ENCODE measurements at places on chromosomes 7 and 10.

DNA sequence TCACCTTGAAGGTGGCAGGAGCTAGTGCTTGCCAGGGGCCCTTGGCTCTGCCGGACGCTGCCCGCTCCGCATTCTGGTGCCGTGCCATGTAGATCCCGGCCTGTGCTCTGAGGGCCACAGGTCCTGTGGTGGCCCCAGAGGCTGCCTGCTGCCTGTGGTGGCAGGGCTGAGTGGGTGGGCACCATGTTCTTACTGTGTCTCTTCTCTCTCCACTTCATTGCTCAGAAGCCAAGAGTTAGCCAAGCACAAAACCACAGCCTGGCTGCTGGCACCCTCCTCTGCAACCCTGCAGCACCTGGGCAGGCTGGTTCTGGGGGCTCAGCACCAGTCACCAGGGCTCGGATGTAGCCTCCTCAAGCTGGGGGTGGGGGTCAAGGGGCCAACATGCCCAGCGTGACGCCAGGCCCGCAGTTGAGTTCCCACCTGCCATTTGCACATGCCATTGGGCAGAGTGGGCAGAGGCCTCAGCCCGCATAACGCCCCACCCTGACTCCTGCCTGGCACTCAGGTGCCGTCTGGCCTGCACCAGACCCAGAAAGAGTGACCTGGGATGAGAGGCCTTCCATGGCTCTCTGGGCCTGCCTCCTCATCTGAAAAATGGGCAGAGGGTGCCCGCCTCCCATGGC, 16.3 kb downstream of the ZMIZ1 start:
- no peak for DNase-seq

DNA sequence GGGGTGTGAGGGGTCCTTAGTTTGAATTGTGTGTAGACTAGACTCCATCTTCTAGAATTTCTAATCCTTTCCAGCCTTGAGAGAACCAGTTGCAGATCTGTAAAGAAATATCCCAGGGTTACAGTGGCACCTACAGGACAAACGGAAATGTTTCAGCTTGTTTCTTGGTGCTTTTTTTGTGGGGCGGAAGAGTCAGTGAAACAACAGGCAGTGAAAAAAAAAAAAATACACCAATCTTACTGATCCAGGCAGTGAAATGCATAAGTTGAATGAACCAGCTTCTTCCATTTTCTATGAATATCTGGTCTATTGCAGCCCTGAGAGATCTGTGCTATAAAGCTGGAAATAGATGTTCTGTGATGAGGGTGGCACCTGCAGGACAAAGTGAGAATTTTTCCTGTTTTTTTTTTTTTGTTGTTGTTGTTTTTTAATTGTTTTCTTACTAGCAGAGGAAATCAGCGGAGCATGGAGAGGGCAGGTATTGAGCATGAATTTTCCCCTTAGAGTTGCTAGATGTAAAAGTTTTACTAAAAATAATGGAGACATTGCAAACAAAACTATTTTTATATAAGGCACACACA, 81.9 kb upstream of the DYNC1I1 start:
- DNase-seq: peak; percentile 40

DNA sequence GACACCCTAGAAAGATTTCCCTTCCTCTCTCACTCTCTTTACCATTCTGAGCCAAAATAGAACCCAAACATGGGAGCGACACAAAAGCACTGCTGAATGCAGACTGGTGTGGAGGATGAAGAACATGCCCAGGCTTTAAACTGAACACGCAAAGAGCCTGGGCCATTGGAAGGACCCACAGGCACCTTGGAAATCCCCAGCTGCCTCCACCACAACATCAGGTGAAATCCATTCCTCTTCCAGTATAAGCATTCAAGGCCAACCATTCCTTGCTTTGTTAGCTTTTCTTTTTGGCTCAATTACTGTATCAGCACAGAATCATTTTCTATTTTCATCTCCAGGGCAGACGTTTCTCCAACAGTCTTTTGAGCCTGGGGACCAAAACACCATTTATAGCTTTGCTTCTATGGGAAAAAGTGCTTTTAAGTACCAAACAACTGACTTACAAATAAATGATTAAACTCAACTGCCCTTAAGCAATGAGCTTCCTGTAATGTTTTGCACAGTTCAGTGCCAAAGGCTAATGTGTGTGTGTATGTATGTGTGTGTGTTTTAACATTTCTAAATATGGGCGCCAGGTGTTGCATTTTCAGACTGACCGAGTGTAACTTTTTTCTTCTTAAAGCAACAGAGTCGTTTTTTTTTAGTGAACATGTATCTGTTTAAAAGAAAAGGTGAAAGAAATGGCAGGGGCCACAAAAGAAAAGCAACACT, 16.2 kb upstream of the BLNK start:
- peak; percentile 53 for DNase-seq

GRCh38 chr7:128427289-128427891, 17.6 kb upstream of the IMPDH1 start:
- DNase-seq: peak; percentile 37

- no peak for DNase-seq
Observed at GRCh38 chr7:139725858-139726484, 51.8 kb downstream of the HIPK2 start.

DNA sequence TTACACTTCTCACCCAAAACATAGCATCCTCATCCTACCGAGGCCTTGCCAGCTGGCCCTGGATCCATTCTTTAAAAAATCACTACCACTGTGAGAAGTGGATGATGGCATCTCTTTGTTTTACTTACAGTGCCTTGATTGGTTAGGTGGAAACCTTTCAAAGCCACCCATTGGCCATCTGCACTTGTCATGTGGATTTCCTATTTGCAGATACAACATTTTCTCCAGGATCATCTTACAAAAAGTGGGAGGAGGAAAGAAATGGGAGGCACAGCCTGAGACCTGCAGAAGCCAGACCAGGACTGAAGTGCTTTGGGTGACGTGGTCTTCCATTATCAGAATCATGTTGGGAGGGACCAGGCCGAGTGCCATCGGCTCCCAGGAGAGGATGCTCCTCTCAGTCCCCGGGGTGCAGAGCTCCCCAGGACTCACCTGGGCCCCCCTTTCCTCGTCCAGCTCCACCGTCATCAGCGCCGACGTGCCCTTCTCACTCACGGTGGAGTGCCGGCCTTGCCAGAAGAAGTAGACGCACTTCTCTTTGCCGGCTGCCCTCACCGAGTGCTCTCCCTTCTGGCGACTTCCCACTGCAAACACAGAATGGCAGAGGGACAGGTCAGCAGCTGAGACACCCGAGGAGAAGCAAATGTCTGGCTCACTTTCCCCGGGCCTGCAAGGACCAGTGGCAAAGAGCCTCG, 161.2 kb downstream of the SVIL start:
- DNase-seq: no peak

DNA sequence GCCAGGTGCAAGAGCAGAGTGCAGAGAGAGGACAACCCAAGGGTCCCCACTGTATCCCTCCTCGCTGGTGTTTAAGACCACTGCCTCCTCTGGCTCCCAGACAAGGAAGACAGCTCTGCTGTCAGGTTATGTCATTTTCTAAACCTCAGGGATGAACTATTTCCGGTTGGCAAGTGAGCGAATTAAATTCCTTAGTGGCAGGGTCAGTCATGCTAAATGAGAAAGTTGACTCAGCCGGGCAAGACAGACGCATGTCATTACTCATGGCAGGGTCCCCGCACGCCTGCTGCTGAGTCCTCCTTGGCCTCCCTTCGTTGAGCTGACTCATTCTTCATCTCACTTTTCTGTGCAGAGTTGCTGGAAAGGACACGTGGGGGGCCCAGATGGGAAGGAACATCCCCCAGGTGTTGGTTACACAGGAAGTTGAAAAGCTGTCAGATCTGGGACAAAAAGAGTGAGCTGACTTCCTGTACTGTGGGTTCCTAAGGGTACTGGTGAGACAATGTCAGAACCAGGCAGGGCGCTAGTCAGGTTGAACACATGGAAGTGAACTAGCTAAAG, 47.1 kb upstream of the UCN3 start:
- DNase-seq: peak; percentile 94

DNA sequence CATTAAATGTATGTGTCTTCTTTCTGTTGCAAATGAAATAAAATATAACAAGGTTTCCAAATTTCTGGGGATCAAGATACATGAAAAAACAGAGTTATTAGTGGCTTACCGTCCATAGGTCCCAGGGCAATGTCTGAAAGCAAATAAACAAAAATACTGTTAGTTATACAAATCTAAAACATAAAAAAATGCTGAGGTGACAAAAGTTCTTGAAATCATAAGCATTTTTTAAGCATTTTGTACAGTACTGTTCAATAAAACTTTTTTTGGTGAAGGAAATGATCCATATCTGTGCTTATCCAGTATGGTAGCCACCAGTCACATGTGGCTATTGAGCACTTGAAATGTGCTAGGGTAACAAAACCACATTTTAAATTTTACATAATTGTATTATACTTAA, 158.6 kb upstream of the TARP start:
- DNase-seq: no peak

DNA sequence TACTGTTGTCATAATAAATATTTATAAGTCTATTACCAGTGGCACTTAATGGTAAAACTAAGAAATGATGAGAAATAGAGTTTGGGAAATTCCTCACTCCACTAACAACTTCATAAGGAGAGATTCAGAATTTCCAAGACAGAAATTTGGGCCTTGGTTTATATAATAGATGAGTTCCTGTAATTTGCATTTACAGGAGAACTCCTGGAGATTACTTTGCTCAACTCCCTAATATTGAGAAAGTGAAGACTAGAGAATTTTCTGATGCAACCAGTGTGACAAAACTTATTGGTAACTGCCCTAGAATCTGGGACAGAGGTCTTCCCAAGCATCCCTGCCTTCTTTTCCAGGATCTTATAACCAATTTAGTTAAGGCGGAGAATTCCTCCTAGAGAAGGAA, 49.1 kb upstream of the GSAP start:
- no peak for DNase-seq

DNA sequence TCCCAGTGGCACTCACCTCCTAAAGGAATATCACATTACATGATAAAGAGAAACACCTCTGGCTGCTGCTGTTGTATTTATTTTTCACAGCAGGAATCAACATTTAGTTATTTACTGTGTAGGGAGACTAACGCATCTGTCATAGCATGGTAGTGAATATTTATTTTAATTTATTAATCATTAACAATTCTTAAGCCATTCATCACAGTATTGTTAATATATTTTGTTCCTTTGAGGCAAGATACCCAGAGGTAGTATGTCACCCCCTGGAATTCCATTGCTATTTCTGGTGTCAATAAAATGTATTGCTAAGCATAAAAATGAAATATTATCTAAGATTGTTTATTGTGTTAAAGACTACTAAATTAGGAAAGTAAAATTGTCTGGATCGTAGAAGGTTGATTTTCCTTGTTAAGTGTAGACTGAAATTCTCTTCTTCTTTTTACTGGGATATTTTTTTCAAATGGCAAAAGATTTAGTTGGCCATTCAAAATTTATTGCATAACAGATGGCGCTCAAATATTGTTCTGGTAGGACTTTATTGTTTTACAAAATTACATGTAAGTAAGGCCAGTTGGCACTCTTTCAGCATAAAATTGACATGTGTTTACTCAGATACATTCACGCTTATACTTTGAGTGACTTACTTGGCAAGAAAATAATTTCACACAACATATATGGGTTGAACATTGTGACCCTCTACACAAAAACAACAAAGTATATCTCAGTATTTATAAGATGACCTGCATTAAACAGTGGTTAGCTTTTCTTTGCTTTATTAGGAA, 1358.7 kb upstream of the SORCS1 start:
- DNase-seq: no peak

DNA sequence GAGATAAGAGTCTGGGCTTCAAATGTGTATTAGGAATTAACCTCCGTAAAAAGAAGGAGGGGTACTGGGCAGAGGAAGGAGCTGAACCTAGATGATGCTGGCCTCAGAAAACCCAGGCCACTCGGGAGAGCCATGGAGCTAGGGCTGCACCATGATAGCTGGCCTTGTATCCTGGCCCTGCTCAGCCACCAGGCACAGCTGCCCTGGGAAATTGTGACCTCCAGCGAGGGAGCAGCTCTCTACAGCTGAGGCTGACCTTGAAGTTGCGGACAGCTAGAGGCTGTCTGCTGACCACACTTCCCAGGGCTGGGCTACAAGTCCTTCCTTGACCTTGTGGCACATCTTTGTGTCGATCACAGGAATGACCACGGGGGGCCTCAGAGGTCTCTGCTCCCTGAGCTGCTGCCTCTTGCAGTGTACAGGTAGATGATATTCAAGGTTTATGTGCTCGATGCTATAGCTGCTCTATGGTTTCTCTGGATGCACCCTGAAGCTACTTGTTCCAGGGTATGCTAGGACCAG, 38.3 kb upstream of the SLC35B4 start:
- no peak for DNase-seq

- no peak for DNase-seq
Observed at GRCh38 chr10:11209830-11210181, 192.1 kb downstream of the CELF2 start.
